ENCODE measurements at places on chromosomes 6 and 20.

- DNase-seq, result no peak
Observed at GRCh38 chr6:160239929-160240690, 18.5 kb downstream of the SLC22A2 start.

GRCh38 chr6:155909710-155910109, 454.1 kb upstream of the NOX3 start:
- DNase-seq, result no peak

- no peak for DNase-seq
Observed at GRCh38 chr6:41705311-41705995, 30.0 kb downstream of the TFEB start.

DNA sequence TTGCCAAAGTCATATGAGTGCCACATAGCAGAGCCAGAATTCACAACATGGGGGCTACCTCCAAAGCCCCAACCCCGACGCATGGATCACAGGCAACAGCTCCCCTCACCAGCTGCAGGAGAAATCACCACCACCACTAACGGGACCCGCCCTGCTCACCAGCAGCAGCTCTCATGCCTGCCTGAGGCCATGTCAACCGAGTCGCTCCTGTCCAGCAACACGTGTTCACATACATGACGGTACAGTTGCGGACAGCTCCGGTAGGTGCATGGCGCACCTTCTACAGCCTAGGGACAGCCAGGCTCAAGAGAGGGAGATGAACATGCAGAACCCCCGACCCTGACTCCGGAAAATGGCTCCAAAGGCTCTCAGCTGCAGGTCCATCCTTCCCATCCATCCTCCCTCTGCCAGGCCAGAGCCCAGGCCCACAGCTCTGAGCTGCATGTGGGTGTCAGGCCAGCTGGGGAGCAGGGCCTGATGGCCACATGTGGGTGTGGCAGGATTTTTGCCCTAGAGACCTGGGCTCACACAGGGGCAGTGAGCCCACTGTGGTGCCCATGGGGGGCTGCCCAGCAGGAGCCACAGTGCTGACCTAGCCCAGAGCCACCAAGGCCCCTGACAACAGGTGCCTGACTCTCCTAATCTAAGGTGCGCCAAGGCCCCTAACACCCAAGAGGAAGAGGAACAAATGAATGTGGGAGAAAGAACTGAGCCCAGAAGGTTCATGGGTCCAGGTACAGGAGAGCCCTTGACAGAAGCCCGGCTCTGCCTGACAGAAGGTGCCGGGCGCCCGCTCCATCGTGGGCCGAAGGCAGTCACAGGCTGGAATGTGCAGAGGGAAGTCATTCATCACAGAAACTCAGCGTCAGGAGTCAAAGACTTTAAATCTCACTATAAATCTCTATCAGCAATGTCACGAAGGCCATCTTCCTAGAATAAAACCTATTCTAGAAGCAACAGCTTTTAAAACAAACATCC, 10.5 kb downstream of the RPS6KA2 start:
- DNase-seq, result no peak

- DNase-seq, result no peak
Observed at GRCh38 chr6:105805501-105806023, 280.6 kb upstream of the PRDM1 start.

DNA sequence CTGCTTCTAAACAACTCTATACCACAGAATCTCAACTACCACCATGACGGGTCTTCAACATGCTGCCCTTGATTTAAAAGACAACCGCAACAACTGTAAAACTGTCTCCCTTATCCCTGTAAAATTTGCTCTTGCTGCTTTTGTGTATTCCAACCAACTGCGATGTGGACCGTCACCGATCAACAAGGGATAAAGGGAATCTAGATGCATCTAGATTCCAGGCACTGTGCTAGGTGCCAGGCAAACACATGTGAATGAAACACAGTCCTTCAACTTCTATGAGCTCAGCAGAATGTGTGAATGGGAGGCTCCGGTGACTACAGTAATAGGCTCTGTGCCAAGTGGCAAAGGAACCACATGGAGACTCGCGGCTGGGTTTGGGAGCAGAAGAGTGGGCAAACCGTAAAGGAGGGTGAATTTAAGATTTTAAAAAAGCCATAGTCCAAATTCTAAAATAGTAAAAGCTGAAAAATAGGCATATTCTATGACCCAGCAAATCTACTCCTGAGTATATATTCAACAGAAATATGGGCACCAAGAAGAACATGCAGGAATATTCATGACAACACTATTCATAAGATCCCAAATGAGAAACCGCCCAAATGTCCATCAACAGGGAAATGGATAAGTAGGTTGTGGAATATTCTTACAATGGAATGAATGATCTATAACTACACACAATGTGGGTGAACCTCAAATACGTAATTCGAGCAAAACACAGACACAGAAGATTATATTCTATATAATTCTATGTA, 3.7 kb upstream of the PRND start:
- DNase-seq, result no peak

GRCh38 chr6:170067181-170067641, 223.7 kb downstream of the DLL1 start:
- peak; percentile 38 for DNase-seq

- DNase-seq, result no peak
Observed at GRCh38 chr6:1424306-1424927, 35.0 kb downstream of the FOXF2 start.

- DNase-seq, result no peak
Observed at GRCh38 chr6:51719297-51719696, 368.1 kb downstream of the PKHD1 start.

DNA sequence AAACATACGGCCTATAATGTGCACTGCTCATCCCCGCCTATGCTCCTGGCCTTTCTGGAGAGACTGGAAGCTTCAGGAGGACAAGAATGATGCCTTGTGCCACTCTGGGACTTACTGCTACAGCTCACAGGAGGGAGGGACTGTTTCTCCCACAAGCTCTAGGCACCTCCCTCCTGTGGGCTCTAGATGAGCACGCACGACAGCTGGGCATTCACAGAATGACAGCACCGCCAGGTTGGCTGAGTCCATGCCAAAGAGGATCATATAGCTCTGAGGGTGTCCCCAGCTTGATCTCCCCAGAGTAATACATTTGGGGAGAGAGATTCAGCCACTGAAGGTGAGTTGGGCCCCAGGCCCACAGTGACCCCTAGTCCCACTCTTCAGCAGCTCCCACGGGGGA, 10.1 kb upstream of the PGC start:
- no peak for DNase-seq

DNA sequence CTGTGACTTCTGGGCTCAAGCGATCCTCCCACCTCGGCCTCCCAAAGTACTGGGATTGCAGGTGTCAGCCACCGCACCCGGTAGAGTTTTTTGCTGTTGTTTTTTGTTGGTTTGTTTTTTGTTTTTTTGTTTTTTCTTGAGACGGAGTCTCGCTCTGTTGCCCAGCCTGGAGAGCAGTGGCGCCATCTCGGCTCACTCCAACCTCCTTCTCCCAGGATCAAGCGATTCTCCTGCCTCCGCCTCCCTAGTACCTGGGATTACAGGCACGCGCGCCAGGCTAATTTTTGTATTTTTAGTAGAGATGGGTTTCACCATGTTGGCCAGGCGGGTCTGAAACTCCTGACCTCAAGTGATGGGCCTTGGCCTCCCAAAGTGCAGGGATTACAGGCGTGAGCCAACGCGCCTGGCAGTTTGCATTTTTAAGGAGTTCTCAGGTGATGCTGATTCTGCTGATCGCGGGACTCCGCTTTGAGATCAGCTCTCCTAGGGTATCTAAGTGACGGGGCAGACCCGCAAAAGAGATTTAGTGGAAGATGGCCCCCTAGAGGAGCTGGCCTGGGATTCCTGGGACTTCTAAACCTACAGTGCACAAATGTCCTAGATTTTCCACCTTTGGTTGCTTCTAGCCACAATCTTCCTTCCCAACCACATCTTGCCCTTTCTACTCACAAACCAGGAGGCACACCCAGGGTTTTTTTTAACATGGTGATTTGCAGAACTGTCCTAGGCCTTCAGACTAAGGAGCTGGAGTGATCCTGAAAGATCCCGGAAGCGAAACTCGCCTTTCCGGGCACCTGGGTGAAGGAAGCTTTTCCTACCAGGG, 45.2 kb downstream of the DPPA5 start:
- no peak for DNase-seq

GRCh38 chr6:3359101-3359752, 97.6 kb downstream of the SLC22A23 start:
- DNase-seq, result no peak

GRCh38 chr6:6694825-6695624, 106.5 kb downstream of the LY86 start:
- no peak for DNase-seq

GRCh38 chr6:149646599-149646998, 1.9 kb downstream of the KATNA1 start:
- DNase-seq, result no peak

DNA sequence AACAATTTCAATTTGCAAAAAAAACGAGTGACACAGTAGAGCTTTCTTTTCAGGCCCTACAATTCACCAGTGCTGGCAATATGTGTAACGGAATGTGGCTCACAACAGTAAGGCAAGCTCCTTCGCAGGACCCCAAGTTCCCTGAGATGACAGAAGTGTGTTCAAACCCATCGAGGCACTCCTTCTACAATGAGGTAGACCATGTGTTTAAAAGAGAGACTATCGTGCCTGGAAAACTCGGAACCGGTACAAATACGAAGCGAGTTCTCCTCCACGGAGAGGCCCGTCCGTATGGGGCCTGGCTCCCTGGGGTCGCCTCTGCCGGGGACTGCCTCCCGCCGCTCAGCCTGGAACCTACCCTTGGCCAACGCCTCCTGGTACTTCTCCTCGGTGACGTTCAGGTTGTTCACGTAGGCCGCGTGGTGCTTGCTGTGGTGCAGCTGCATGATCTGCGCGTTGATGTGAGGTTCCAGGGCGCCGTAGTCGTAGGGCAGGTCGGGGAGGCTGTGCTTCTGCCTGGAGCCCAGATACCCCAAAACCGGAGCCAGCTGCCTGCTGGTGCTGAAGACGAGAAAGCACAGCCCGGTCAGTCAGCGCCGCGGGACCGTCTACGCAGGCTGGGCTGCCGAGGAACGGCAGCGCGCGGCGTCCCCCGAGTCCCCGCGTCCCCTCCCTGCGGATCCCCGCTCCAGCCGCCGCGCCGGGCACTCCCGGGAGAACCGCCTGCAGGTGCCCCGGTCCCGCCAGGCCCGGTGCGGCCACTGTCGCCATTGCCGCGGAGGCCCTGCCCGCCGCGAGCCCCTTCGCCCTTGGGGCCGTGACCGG, 526 bp downstream of the SOD2 start:
- peak; percentile 70 for DNase-seq

- DNase-seq, result no peak
Observed at GRCh38 chr6:16698997-16699868, 62.0 kb downstream of the ATXN1 start.

DNA sequence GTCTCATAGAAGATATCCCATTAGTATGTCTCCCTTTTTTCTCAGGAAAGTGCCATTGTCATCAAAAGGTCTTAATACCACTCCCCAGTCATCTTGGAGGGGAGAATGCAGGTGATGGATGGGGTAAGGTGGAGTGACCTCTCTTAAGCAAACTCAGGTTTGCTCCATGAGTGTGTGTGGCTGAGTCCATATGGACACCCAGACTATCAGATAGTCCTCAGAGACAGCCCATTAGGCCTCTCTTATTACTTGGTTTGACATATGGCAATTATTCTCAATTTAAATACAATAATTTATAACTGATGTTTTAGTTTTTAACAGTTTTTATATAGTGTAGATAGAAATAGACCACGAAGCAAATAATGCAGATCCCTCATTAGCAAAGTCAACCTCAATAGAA, 23.2 kb downstream of the LAMA4 start:
- DNase-seq, result no peak

DNA sequence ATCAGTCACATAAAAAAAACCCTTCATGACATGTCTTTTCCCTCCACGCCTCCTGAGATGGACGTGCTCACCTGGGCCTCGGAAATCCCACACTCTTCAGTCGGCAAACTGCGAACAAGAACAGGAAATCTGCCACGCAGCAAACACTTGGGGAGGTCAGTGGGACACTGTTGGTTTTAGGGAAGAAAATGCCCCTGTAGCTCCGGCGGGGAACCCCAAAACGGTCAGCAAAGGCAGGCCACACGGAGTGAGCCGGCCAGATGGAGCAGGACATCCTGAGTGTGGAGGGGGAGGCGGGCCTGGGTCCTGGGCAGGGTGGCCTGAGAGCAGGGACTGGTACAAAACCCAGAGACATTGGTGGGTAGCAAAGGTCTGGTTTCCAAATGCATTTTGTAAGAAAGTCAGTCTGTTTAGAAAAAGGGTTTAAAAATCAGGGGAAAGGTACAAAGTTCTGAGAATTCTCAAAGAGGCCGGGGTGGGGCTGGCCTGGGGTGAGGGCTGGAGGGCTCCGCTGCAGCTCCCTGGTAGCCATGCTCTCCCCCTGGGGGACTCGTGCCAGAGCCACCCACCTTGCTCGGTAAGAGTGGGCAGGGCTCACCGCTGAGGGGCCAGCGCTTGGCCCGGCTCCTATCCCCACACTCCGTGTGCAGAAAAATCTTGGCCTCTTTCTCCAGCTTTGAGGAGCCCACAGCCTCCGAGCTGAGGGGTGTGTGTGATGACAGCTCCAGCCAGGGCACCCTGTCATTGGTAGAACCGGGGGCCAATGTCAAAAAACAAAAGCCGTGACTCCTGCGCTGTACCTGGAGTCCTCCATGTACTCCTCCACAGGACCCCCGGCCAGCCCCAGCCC, 5.2 kb downstream of the SLC2A4RG start:
- no peak for DNase-seq

GRCh38 chr6:30548375-30548774, 7.9 kb downstream of the GNL1 start:
- DNase-seq, result no peak

- no peak for DNase-seq
Observed at GRCh38 chr6:151822252-151823111, 15.0 kb downstream of the ESR1 start.

GRCh38 chr20:62409931-62410745, 3.1 kb upstream of the CABLES2 start:
- DNase-seq, result no peak

- DNase-seq, result no peak
Observed at GRCh38 chr6:29728173-29728874, 5.1 kb downstream of the HLA-F start.

GRCh38 chr6:107534571-107535141, 44.7 kb downstream of the SOBP start:
- no peak for DNase-seq

- DNase-seq, result no peak
Observed at GRCh38 chr6:140271759-140272377, 897.4 kb upstream of the CITED2 start.

- DNase-seq, result no peak
Observed at GRCh38 chr6:19465256-19465655, 371.9 kb upstream of the ID4 start.

- no peak for DNase-seq
Observed at GRCh38 chr6:156413154-156413553, 364.0 kb upstream of the ARID1B start.

GRCh38 chr20:38806855-38807655, 1.6 kb downstream of the PPP1R16B start:
- no peak for DNase-seq

- no peak for DNase-seq
Observed at GRCh38 chr6:135008941-135009290, 45.7 kb downstream of the HBS1L start.

DNA sequence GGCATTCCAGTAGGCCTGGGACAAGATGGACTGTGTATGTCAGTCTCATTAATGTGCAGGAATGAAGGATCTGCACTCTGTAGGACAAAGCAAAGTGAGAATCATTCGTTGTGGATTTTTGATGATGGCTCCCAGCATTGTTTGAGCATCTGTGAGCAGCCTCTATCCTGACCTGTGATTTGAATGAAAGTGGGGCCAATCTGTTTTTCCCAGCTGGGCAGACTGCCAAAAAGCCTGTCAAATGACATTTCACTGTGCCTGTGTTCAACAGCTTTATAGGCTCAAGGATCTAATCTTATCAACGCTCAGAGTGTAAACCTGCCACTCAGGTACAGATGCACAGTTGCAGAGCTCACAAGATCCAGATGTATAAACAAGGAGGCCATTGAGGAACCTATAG, 86.7 kb upstream of the SYNDIG1 start:
- DNase-seq, result no peak
